ENCODE measurements at places on chromosomes 7 and 10.

- no peak for DNase-seq
Observed at GRCh38 chr10:103757531-103758293, 97.7 kb downstream of the SH3PXD2A start.

DNA sequence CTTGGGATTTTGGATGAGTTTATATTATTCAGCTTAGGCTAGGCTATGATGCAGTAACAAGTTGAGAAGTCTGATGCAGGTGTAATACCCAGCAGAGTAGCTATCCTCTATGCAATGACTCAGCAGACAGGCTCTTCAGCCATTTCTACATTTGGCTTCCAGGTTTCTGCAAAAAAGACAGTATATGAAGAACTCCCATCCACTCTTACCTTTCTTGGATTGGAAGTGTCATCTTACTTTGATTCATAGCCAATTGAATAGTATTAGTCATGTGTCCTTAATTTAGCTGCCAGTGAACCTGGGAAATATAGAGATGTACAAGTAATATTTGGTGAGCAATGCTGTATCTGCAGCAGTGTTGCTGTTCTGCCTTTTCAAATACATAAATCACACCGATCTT lies 127.8 kb upstream of the NPSR1 start:
- DNase-seq: no peak

DNA sequence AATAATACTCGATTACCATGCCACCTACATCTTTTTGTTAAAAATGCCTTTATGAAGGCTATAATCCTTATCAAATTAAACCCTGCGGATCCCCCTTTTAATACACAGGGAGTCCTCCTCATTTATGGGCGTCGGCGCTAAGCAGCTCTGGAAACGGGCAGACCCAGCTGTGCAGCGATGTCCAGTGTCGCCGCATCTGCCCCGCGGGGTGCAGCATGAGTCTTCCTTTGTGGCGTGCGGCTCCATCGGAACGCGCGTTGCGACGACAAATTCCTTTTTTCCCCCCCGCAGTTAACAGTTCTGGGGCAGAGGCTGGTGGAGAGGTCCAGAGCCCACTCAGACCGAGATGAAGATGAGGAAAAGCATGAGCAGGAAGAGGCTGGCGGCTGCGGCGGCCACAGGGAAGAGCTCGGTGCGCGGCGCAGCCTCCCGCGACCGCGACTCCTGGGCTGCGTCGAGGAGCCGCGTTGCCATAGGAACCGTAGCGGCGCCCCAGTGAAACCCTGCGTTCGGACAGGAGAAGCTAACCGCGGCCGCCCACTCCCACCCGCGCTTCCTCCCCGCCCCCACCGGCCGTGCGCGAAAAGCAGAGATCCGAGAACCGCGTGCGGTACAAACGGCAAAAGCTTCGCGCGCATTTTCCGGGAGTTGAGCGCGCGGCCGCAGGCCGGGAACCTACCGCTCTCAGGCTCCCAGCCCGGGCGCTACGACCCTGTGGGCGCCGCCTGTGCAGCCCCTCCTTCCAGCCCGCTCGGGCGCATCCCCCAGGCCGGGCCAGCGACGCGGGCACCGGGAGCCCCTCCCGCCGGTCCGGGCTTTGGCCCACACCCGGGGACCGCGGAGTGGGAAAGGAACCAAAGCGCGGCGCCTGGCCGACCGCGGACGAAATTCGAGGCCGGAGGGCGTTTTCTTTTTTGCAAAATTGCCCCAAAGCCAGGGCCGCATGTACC lies 130.6 kb downstream of the SPAG6 start:
- peak; percentile 25 for DNase-seq

DNA sequence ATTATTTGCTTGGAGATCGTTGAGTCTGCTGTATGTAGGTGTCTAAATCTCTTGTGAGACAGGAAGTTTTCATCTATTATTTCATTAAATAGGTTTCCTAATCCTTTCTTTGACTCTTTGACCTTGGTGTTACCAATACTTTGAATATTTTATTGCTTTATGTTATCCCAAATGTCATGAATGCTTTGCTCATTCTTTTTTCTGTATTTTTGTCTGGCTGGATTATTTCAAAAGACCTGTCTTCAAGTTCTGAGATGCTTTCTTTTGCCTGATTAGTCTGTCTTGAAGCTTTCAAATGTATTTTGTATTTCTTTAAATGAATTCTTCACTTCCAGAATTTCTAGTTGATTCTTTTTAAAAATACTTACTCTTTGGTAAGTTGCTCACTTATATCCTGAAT lies 27.3 kb downstream of the UBE3C start:
- no peak for DNase-seq

GRCh38 chr7:124457841-124458240 lies 307.8 kb downstream of the GPR37 start:
- no peak for DNase-seq

DNA sequence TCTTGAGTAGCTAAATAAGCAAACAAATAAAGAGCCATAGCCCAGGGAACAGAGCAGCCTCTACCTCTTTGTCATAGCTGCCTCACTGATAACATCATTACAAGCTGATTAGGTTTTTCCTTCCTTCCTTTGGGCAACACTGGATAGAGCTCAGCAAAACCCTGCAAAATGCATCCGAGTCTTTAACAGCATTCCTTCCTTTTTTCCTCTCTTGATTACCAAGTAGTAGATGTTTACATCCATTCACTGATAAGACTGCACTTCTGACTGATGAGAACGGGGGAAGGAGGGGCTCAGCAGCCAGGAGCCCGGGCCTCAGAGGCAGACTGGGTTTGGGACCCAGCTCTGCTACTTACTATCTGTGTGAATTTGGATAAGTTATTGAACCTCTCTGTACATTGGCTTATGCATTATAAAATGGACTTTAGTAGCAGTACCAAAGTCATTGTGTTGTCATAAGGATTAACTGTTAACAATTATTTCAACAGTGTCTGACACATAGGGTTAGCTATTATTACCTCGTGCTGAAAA lies 214.2 kb downstream of the ANK3 start:
- DNase-seq: no peak

- no peak for DNase-seq
Observed at GRCh38 chr10:132783165-132783939, 2.6 kb downstream of the NKX6-2 start.

DNA sequence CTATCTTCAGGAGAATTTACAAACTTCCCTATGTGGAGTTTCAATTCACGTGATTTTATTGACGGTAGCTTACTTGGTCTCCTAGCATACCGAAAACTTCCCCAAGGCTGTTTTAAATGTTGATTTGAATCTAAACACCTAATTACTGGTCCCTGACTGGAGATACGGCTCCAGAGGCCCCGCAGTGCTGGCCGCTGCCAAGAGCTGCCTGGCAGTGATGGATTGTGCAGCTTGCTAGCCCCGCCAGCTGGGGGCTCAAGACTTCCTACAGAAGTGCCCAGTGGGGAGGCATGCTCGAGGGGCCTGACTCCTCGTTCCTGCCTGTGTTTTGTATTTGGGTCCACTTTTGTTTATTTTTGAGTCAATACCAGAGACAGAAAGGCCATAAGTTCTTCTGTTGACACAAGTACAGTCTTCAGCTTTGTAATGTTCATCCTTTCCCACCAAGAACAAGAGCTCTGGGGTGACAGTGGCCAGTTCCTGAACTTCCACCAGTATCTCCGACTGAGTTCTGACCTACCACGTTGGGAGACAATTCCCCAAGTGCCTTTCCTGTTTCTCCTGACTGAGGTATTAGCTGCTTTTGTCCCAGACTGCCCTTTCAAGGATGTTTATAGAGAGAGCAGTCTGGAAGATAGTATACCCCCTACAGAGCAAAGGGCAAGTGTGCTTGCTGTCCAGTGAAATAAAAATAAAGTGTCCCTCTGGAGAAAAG lies 80.7 kb upstream of the CXCL12 start:
- DNase-seq: no peak

- DNase-seq: no peak
Observed at GRCh38 chr10:985361-985760, 2.9 kb upstream of the GTPBP4 start.

DNA sequence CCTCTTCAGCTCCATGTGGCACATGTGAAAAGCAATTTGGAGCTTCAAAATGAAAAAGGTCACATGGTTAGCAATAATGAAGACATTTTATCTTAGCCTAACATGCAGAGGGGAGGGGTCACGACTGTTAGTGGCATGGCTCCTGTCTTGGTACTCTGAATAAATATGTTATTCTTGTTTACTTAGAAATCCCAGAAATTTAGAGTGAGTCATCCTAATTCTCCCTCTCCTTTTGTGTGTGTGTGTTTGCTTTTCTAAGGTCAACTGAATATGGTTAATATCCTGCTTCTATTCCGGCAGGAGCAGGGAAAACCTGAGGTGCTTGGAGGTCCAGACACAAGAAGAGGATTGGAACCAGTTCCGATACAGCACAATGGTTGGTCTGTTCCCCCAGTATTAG lies 17.6 kb downstream of the BCCIP start:
- DNase-seq: no peak

DNA sequence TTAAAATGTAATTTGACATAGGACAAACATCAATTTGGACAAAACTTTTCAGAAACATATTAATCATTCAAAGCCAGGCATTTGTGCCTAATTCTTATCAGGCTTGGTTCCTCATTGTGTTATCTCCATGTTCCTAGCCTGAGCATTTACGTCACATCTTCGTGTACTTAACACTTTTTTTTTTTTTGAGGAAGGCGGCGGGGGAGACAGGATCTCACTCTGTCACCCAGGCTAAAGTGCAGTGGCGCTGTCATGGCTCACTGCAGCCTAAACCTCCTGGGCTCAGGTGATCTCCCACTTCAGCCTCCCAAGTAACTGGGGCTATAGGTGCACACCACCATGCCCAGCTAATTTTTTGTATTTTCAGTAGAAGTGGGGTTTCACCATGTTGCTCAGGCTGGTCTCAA lies 19.8 kb downstream of the HNRNPA2B1 start:
- DNase-seq: no peak

GRCh38 chr10:86341361-86341811 lies 25.2 kb downstream of the GRID1 start:
- DNase-seq: no peak

DNA sequence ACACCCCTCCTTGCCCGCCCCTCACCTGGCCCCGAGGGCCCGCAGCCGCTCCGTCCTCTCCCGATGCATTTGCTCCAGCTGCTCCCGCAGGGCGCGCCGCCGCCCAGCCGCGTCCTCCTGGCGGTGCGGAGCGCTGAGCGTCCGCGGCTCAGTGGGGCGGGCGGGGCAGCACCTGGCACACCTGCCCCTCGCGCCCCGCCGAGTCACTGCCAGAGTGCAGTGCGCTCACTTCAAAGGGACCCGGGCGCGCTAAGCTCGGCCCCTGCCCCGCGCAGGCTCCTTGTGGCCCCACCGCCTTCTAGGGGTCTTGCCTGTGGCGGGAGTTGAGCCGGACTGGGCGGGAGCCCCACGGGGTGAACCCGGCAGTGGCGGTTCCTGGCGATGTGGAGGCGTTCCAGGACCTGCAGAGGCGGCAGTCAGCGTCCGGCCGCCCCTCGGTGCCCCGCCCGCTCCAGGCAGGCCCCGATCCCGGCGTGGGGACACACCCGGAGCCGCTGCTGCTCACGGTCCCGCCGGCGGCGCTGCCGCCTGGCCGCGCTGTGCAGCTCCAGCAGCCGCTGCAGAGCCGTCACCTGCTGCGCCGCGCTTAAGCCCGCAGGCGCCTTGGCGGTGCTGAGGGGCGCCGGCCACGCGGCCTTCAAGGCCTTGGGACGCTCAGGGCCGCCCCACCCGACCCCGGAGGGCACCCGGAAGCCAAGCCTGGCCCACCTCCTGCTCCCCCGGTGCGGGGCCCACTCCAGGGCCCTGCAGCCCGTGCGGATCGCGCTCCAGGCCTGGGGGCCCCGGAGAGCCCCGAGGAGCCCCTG lies 6.7 kb downstream of the ATP6V1F start:
- peak; percentile 30 for DNase-seq

- no peak for DNase-seq
Observed at GRCh38 chr7:33965183-33965744, 59.9 kb downstream of the BMPER start.

DNA sequence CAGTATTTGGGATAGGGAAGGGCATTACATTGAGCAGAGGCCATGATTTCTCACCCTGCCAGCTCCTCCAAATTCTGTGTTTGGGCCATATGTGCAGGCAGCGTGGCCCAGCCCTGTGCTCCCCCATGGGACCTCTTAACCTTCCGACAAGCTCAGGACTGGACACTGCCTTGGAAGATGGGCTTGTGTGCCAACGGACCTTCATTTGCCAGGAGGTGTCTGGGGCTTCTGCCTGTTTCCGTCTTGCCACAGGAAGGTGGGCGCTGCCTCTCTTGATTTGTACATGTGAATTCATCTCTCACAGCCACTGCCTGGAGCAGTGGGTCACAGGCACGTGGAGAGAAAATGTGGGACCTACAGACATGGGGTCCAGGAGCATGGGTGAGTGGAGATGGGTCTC lies 272.6 kb downstream of the CCSER2 start:
- no peak for DNase-seq

DNA sequence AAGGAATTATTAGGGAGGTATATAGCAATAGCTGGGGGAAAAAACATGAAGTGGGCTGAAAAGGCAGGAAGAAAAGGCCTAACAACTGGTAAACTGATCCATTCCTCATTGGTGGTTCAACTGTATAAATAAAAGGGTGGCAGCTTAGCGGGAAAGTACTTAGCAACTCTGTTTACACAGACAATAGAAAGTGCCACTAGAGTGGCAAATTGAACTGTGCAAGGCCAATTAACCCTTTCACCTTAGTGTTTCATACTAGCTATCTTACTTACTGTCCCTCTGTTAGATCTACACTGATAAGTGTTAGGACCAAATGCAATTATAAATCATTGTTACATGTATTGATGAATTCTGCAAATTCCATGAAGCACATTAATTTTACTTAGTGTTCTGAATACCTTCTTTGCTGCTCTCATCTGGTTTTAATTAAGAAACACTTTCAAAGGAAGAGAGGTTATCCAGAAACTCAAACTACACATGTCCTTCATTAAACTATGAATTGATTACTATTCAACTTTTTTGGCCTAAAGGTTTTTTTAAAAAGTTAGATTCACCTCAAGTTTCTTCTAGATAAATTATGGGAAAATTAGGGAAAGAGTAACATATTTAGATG lies 28.0 kb downstream of the DNAJC1 start:
- DNase-seq: no peak

Measured in stimulated activated CD8-positive, alpha-beta memory T cell treated with anti-CD3 and anti-CD28 coated beads, Interleukin-7, amount 100 ng/mL, for 4 hours (primary cell).